CD4-positive, alpha-beta T cell treated with Interleukin-15 for 4 hours (primary cell): ENCODE measurements at places on chromosomes 4 and X.

- DNase-seq, result no peak
Observed at GRCh38 chr4:137621056-137621455, 88.8 kb upstream of the PCDH18 start.

- DNase-seq, result no peak
Observed at GRCh38 chrX:96997196-96997595, 113.5 kb downstream of the RPA4 start.

DNA sequence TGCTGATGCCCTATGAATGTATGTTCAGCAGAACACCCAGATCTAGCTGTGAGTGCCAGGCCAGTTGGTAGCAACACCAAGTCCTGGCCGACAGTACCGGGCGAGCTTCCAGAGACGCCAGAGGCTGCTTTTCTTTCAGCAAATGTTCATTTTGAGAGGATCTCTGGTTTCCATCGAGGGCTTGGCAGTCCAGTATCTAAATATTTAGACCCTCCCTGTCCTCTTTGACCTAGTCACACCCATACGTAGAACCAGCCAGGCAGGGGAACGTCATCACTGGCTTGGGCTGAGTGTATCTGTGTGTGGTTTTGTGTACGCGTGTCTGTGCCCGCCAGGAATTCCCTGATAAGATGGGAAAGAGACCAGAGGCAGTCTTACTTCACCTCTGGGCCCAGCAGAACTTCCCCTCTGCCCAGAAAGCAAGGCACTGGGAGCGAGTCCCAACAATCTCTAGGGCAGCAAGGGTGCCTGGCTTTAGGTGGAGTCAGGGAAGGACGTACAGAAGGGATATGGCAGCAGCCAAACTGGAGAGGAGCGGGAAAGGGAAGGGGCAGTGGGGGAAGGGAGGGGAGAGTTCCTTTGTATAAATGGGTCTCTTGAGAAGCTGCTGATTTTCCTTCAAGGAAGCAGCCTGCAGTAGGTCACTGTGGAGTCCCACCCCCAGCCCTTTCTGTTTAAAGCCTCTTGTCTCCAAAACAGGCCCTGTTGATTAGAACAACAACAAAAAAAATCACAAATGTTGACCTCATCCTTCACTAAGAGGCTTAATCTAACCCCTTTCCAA, 15.0 kb upstream of the ELF4 start:
- no peak for DNase-seq

GRCh38 chr4:123941306-123941705, 544.7 kb downstream of the SPRY1 start:
- no peak for DNase-seq

- DNase-seq, result no peak
Observed at GRCh38 chr4:76582074-76582816, 147.2 kb downstream of the SHROOM3 start.

GRCh38 chrX:27445438-27445837, 17.7 kb downstream of the PPP4R3C start:
- no peak for DNase-seq

- no peak for DNase-seq
Observed at GRCh38 chr4:146108756-146109155, 66.8 kb upstream of the LSM6 start.

DNA sequence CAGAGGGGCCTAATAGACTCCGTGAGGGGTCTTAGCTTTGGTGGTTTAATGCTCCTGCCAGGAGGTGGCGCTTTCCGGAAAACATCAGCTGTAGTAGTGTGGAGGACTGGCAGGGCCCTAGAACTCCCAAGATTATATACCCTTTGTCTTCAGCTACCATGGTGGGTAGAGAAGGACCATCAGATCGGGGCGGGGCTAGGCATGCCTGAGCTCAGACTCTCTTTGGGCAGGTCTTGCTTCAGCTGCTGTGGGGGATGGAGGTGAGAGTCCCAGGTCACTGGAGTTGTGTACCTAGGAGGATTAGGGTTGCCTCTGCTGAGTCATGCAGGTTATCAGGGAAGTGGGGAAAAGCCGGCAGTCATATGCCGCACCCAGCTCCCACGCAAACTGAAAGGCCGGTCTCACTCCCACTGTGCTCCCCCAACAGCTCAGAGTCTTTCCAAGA, 63.0 kb upstream of the AGA start:
- no peak for DNase-seq

DNA sequence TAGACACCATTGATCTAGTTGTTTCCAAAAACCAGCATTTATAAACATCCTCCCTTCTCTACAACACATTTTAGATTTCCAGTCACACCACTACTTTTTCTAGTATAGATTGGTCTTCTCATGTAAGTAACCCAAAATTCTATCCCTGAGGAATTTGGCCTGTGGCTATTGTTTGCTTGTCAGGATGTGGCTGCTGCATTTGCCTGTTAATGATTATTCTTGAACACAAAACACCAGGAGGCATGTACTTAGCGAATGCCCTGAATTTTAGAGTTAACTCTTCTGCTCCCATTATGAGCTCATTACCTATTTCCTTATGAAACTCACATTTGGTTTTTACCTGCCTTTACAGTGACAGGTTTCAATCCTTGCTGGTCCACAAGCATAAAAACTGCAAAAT, 102.0 kb upstream of the FSTL5 start:
- DNase-seq, result no peak

GRCh38 chr4:122718281-122718680, 14.2 kb upstream of the BBS12 start:
- no peak for DNase-seq

GRCh38 chr4:183248201-183248600, 71.9 kb downstream of the CLDN22 start:
- DNase-seq, result no peak

- DNase-seq, result no peak
Observed at GRCh38 chr4:88418411-88418810, 38.5 kb upstream of the HERC5 start.

DNA sequence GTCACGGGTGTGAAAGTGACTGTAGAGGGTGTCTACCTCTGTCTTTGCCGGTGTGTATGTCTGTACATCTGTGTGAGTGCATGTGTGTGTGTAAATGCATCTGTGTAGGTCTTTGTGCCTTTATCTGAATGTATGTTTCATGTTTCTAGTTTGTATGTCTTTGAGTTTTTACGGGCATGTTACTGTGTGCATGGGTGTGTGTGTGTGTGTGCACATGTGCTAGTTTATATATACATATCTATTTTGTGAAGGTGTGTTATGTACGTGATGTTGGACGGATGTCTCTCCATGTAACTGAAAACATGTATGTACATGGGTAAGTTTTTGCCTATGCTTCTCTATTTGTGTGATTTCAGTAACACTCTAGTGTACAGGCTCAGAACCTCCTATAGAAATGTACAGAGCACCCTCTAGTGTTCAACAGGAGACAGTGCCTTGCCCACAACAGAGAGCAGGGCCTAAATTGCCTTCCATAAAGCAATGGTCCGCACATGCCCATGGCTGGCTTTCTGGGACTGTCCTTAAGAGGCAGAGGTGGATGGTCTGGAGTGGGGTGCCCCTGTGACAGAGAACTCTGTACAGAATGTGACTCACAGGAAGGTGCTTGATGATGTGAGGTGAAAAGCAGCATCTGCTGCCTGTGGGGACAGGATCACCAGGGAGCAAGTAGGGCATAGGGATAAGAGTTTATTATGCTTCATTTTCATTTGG, 343.5 kb downstream of the RAPGEF2 start:
- DNase-seq, result peak; percentile 15

- no peak for DNase-seq
Observed at GRCh38 chr4:86048426-86048825, 311.4 kb downstream of the MAPK10 start.

DNA sequence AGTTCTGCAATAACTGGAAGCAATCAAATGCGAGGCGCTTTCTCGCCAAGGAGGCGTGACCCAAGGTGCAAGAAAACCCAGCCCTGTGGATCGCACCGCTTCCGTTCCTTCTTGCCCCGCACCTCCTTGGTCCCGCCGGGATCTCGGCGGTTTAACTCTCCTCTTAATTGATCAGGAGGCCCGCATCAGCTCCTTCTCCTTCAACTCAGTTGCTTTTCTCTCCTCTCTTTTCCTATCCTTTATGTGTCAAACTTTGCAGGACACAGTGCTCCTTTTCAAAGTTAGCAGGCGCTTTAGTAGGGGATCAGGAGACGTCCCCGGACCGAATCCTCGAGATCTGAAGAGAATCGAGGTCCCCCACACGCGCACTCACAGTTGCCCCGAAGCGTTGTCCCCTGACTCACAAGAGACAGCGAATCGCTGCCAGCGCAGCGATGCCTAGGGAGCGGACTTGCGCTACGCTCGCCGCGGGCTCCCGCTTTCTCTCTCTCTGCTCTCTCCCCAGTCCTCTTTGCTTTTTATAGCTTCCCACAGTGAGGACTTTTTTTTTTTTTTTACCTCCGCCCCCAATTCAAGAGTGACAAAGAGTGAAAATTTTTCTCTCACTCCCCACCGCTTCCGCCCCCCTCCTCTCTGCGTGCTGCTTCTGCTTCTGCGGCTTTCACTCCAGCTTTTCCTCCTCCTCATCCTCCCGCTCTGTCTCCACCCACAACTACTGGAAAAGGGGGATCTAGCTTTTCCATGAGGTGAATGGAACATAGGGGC, at the start of gene DKK2:
Gene DKK2 (minus strand): TSS at position 495 of the 765 bp plus-strand sequence. CDS start 722 bp downstream, outside the sequence.
- no peak for DNase-seq

- DNase-seq, result no peak
Observed at GRCh38 chrX:85026170-85026569, 22.5 kb downstream of the APOOL start.

DNA sequence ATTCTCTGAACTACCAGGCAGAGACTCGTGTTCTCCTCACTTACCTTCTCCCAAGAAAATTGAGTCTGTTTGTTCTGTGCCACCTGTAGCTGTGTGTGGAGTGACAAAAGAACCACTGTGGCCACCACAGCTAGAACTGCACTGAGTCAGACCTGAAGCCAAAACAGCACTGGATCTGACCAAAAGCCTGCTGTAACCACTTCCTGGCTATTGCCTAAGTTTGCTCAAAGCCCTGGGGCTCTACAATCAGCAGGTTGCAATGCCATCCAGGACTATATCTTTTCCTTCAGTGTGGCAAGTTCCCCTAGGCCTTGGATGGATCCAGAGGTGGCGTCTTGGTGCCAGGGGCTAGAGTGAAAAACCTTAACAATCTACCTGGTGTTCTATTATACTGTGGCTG, 449.1 kb downstream of the FAM133A start:
- DNase-seq, result no peak

DNA sequence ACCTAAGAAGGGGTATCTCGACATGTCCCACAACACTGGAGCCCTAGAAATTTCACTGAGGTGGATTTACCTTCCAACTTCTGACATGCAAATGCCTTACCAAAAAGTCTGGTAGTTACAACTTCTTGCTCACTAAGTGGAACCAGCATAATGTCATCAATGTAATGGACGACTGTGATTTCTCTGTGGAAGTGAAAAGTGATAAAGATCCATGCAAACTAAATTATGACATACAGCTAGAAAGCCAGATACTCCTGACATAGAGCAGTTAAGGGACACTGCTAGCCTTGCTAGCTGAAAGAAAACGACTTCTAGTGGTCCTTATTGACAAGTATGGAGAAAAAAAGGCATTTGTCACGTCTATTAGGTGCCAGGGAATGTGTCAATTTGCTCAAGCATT, 191.1 kb downstream of the MAB21L2 start:
- no peak for DNase-seq

GRCh38 chr4:132827522-132827921, 321.6 kb upstream of the PCDH10 start:
- DNase-seq, result no peak
